ENCODE measurements at places on chromosomes 4 and X.
A peak's percentile ranks its signal among the peaks of the same experiment; 100 is the strongest.

DNA sequence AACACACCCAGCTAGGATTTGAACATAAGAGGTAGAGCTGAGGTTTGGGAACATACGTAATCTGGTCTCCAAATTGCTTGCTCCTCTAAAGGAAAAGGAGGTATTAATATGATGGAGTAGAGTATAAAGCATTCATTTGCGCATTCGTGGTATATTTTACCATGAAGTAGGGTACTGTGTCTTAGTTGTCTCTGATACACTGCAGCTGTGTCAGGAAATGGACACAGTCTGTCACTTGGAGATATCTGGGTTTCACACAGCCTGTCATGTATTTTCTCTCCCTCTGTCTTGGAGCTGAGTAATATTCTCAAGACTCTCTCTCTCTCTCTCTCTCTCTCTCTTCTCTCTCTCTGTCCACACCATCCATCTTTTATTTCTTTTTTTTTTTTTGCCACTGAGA, 274.8 kb upstream of the UGT8 start:
- no peak for DNase-seq

DNA sequence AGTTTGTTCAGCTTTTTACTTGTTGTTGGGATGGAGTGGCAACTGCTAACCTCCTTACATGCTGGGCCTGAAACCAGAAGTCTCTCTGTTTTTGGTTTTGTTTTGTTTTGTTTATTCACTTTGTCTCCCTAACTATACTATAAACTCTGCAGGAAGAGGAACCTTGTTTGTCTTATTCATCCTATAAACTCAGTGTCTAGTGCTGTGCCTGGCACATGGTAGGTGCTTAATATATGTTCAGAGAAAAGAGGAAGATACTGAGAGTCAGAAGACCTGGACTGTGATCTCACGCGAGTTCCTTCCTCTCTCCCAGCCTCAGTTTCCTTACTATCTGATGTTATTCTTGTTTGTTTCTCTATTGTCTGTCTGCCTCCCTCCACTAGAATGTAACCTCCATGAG, 71.3 kb downstream of the PRPS1 start:
- DNase-seq, result no peak

- no peak for DNase-seq
These were observed 611.2 kb downstream of the PPP4R3C start for GRCh38 chrX:26851981-26852380.

DNA sequence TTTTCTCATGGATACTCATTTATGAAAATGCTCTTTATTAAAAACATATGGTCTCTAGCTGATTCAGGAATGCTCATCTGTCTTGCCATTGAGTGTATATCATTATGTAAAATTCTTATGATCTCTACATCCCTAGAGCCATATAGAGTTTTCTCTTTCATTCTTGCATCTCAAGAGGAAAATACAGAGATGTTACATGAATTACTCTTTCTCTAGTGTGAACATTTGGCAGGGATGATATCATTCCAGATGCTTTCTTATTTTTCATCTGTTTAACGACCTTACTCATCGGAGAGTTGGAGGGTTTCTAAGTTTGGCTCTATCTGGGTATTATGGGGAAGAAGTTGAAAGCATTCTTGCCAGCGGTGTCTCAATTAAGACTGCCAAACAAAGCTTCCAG, 202.9 kb upstream of the SLC7A11 start:
- no peak for DNase-seq

- DNase-seq, result peak; percentile 4
These were observed 343 bp downstream of the DACH2 start for GRCh38 chrX:86148594-86148993.

Measured in endothelial cell (in vitro differentiated cells).